SW480 (cell line): ENCODE measurements at places on chromosomes 2 and 18.

DNA sequence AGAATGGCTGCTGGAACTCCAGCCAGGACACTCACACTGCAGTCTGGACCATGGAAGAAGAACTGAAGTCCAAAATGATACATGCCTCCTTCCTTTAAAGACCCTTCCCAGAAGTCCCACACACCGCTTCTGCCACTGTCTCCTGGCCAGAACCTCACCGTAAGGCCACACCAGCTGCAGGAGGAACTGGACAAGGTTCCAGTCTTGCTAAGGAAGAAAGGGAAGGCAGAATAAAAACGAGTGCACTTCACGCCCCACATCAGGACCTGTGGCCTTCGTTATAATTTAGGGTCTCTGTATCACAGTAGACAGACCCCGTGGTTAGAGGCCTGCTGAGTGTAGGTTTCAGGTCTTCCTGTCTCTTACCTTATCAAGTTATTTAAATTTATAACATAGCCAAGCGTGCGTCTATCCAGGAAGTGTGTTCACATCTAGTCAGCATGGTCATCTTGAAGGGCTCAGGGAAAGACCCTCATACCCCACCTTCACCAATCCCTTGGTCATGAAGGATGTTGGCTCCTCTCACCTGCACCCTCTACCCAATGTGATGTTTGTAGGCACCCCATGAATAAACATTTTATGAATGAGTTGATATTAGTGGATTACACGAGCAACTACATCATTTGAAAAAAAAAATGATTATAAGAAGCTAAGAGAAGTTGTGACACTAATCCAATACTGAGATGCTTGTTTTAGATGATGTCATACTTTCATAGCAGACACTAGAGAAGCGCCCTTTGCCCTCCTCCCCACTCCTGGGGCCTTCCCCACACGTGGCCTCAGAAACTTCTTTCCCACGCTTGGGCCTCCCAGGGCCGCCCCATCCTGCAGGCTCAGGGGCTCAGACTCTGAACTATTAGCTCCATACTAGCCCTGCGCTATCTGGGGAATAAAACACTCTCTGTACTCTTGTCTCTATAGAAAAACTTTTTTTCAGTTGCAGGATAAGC, 157.6 kb downstream of the FAM210A start:
- no peak for DNase-seq

DNA sequence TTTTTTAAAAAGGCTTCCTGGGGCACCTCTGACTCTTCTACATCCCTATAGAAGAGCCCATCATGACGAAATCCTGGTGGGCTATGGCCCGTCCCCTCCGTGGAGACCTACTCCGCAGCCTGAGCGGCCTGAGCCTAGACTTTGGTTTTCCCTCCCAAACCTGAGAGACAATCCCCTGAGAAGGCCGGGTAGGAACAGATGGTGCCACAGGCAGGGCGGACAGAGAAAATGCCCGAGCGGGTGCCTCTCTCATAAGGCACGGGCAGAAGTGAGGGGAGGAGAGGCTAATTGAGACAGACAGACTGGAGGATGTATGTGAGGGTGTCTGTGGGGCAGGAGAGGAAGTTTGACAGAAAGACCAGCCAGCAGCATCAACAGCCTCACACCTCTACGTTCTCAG, 20.2 kb upstream of the SFXN5 start:
- no peak for DNase-seq

DNA sequence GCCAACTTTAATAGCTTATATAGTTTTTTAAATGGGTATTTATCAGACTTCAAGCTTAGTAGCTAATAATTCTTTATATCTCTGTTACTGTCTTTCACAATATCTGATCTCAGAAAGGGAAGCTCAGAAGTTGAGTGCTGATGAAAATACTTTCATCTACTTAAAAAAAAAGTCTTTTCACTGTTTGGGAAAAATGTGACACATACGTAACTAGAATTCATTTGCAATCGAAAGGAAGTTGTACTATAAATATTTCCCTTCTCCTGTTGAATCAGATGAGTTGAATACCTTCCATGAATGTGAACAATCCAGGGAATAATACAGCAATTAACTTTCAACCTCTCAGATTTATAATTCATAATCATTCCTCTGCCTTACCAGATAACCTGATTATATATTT, 811 bp upstream of the SCG2 start:
- DNase-seq = no peak

- DNase-seq = no peak
Measured at GRCh38 chr2:27973592-27973991, 83.1 kb downstream of the BABAM2 start.
